ENCODE measurements at places on chromosomes 13 and 19. TPM values are rescaled to one million over a fixed set of nuclear protein-coding genes. Genes with fewer than 3 reads are reported as not detected.

DNA sequence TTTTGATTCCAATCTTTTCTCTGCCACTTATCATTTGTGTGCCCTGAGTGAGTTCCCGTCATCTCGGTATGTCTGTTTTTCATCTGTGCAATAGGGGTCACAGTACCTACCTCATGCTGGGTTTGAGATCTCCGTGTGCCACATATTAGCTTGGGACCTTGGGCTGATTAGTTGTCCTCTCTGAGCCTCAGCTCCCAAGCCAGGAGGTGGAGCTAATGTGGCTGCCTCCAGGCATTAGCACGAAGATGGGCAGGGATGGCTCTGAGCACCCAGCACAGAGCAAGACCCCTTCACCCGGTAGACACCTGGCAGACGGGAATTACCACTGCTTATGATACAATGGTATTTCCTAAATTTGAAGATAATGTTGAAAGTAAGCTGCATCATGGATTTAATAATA is 35.8 kb upstream of the XPO4 start:
- DNase-seq, result no peak

GRCh38 chr13:110713981-110714796 is 689 bp downstream of the ING1 start:
- peak; percentile 42 for DNase-seq

DNA sequence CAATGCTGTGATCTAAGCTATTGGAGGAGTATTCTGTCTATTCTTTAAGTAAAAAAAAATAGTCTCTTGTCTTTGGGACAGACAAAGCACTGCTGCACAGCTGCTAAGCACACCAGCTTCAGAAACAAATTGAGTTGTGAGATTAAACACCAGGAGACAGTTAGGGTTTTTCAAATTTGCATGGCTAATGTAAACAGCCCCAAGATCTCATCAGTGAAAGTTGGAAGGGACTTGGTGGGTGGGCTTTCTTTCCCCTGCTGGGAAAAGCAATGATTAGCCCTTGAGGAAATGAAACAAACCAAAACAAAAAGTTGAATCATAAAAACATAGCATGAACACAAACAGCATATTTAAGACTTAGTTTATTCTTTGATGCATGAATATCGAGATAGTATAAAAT is 143.6 kb upstream of the SLITRK1 start:
- DNase-seq, result no peak

Gene ZNF763
- not detected for total RNA-seq

DNA sequence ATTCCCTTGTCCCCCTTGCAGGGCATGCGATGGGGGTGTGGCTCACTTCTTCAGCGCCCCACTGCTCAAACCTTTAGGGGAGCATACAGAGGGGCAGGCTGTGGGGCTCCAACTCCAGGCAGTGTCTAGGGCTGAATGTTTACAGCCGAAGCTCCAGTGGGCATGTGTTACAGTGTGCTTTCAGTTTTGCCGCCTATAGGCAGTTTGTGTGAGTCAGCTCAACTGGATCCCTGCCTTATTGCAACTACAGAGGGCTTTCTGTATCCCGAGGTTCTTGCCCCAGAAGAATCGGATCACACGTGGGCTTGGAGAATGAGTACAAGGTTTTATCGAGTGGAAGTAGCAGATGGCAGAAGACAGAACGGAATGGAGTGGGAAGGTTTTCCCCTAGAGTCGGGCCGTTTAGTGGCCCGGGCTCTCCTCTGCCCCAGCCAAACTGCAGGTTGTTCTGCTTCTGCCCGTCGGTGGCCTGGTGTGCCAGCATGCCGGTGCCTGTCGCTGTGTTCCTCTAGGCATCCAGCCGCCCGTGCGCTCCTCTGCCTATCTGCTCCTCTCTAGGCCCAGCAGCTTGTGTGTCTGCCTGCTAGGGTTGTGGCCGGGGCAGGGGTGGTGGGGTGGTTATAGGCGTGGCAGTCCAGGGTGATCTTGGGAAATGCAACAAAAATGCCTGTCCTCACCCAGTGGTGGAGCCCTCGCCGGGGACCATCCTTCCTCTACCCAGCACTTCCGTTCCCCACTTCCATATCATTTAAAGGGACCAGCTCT is 435.9 kb upstream of the SGCG start:
- peak; percentile 78 for DNase-seq

GRCh38 chr19:14459703-14460102 is 15.5 kb downstream of the PTGER1 start:
- no peak for DNase-seq

GRCh38 chr13:112140366-112140765 is 73.4 kb downstream of the SOX1 start:
- peak; percentile 49 for DNase-seq

GRCh38 chr19:1538978-1539377 is 15.1 kb downstream of the PLK5 start:
- DNase-seq, result no peak

DNA sequence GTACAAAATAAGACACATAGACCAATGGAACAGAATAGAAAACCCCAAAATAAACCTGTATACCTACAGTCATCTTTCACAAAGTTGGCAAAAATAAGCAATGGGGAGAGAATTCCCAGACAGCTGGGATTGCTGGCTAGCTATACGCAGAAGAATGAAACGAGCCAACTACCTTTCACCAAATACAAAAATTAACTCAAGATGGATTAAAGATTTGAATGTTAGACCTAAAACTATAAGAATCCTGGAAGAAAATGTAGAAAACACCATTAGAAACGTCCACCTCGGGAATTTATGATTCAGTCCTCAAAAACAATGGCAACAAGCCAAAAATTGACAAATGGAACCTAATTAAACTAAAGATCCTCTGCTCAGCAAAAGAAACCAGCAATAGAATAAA is 408.1 kb upstream of the SLITRK1 start:
- DNase-seq, result no peak
